ENCODE measurements at places on chromosomes 16 and 17. TPM values are rescaled to one million over a fixed set of nuclear protein-coding genes. Genes with fewer than 3 reads are reported as not detected.

Gene CIAO2B
- total RNA-seq, result 72.0 TPM

Gene METRN
- 22.0 TPM for total RNA-seq

Gene GLG1
- total RNA-seq, result 101 TPM

DNA sequence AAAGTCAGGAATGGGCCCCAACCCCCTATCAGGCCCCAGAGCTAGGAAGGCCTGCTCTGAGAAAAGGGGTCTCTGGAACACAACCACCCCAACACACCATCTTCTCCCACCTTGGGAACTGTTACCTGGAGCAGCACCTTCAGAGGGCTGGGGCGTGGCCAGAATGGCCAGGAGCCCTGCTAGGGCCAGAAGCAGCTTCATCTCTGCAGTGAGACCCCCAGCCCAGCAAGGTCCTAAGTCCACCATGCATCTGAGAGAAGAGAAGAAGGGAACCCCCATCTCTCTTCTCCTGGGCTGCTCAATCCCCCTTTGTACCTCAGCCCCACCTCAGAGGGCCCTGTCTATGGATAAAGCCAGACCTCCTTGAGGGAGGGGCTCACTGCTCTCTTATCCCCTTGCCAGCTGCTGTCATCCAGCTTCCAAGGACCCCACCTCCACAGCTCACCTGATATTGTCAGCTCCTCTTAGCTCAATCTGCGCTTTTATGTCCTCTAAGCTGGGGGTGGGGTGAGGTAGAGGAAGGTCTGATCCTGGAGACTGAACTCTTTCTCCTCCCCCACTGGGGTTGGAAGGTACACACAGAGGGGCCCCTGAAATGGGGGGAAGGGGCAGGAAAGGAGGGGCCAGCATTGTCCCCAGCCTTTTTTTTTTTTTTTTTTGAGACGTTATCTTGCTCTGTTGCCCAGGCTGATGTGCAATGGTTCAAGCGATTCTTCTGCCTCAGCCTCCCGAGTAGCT, at the start of gene MPO:
MPO (minus strand) TSS at position 456 of the 738 bp plus-strand sequence; CDS start at position 279, 177 bp downstream.
- peaks cover 5% of the 10 kb centered on the region for H3K27me3 ChIP-seq
- H3K27ac ChIP-seq, result no peak within 1 kb of the TSS
- DNase-seq, result no peak
- peaks cover 21% of the 10 kb centered on the region for H3K4me1 ChIP-seq
- no peak within 1 kb of the TSS for H3K4me3 ChIP-seq

DNA sequence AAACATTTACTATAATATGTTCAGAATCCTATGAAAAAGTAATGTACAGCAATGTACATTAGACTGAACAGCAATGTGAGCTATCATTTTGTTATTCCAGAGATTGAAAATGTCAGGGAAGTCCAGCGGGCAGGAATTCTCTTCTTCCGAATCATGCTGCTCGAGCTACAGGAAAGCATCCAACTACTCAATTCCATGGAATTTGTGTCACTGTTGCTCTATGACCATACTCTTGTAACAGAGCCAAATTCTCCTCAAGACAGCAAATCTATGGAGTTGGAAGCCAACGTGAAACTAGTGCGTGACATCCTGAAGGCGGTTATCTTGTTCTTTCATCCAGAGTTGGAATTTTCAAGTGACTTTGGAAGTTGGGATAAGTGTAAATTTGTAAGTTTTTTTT, 24.8 kb upstream of the NSRP1 start:
- H3K27me3 ChIP-seq, result no peaks in the 10 kb centered on the region
- no peak overlapping the region for H3K27ac ChIP-seq
- no peak for DNase-seq
- peaks cover 8% of the 10 kb centered on the region for H3K4me1 ChIP-seq
- H3K4me3 ChIP-seq, result no peak overlapping the region
- no peaks in the 10 kb centered on the region for H3K36me3 ChIP-seq

- H3K36me3 ChIP-seq, result no peaks in the 10 kb centered on the region
- no peaks in the 10 kb centered on the region for H3K4me1 ChIP-seq
- no peak for DNase-seq
- H3K27me3 ChIP-seq, result no peaks in the 10 kb centered on the region
- H3K4me3 ChIP-seq, result no peak overlapping the region
These were observed 113.7 kb upstream of the IRX3 start for GRCh38 chr16:54400261-54400660.
